GM12878 (cell line): ENCODE measurements at places on chromosomes 1 and 21. TPM values are rescaled to one million over a fixed set of nuclear protein-coding genes. Genes with fewer than 3 reads are reported as not detected.

Gene TRIM67
- total RNA-seq, result not detected in 2 replicates

Gene ALPL
- total RNA-seq, result 0.24 and 0.49 TPM in 2 replicates

Gene THEM5
- total RNA-seq, result not detected in 2 replicates

Gene CACHD1
- 0.03 and 0.05 TPM in 2 replicates for total RNA-seq

Gene RAB3B
- total RNA-seq, result 0.21 and 0.28 TPM in 2 replicates

Gene FAM177B
- not detected in 2 replicates for total RNA-seq

Gene RYR2
- 0.03 TPM in 1 of 2 replicates, not detected in the other for total RNA-seq

Gene RGL1
- total RNA-seq, result 18.6 and 20.6 TPM in 2 replicates

GRCh38 chr1:151843398-151843797, 3.8 kb upstream of the C2CD4D start:
- DNase-seq, result no peak

DNA sequence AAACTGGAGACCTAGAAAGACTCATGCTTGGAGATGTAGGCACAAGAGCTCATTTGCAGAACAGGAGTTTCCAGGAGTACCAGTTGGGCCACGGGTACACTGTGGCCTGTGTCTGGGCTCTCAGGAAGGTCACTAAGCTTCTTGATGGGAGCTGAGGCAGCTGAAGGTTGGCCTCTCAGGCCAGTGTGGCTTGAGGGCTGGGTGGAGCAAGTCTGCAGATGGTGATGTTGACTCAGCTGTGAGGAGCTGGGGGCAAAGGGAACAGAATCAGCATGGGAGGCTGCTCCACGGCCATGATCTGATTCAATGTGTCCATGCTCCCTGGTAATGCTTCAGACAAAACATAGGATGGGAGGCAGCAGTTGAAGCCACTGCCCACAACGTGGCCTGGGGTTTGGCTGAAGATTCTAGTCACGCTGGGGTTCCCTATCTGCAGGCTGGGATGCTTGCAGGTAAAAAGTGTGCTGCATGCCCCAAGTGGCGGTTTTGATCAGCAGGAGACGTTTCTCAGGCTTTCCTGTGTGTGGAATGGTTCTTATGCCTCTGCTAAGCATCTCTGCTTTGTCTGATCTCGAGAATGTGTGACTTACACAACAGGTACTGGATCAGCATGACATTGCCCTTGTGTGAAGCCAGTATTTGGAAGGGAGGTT, 15.4 kb upstream of the TENT5C start:
- DNase-seq, result no peak

DNA sequence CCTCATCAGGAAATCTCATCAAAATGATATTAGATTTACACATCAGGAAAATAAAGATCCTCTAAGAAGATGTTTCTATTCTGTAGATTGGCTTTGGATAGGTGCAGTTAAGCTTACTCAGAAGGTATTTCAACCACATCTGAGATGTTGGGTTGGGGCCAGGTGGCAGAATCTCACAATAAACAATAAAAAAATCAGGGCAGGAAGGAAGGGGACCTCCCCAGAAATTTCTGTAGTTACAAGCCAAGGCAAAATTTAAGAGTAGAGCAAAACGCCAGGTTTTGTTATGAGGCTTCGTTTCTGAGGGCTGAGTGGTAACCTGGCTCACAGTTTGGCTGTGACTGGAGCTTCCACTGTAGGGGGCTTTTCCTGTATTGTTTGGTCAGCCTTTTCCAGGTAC, 84.8 kb downstream of the HUNK start:
- no peak for DNase-seq

- no peak for DNase-seq
These were observed 65.8 kb downstream of the LMO4 start for GRCh38 chr1:87394513-87394912.

GRCh38 chr1:14538335-14538734, 60.1 kb upstream of the KAZN start:
- DNase-seq, result no peak

- no peak for DNase-seq
These were observed 76.1 kb upstream of the HOOK1 start for GRCh38 chr1:59738591-59739015.

DNA sequence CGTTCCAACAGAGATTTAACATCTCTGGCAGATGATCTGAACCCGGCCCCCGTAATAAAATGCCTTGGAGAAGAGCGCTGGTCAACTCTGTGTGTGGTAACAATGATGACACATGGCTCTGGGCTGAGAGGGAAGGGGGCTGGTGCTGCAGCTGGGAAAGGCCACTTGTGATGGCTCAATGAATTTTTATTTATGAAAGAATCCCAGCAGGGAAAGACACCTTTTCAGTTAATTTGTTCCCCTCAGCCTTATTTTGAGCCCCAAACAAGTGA, 59.4 kb downstream of the SYT6 start:
- no peak for DNase-seq

DNA sequence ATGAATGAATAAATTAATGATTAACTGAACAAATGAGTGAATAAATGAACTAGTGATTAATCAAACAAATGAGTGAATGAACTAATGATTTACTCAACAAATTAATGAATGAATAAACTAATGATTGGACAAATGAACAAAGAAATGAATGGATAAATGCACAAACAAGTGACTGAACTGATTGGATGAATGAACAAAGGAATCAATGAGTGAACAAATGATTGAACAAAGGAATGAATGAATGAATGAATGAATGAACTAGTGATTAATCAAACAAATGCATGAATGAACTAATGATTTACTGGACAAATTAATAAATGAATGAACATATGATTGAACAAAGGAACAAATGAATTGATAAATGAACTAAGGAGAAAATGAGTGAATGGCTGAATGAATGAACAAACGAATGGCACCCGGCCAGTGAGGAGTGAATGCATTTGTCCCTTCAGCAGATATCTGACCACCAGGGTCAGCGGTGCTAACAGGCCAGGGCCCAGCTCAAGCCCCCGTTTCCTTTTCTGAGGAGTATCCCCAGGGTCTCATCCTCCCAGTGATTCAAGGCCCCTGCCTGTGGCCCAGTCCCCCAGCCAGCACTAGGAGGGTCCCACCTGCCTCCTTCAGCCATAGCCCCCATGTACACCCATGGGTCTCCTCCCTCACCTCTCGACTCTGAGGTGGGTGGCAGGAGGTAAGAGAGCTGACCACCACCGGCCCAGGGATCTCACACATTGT, 49.9 kb downstream of the WNT9A start:
- no peak for DNase-seq

- DNase-seq, result no peak
These were observed 96.3 kb downstream of the ARHGEF10L start for GRCh38 chr1:17635811-17636210.

DNA sequence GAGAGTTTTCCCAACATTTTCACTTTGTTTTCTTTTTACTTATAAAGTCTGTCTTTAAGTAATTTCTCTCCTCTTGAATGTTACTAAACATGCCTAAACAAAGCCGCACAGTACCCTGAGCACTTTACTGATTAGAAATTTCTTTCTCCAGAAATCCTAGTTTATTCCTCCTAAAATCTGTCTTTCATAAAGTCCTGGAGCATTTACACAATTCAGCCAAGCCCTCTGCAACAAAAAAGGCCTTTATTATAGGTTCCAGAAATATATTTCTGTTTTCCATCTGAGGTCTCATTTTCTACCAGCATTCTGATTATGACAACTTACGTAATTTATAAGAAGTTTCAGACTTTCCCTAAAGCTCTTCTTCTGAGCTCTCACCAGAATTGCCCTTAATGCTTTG, 549.5 kb upstream of the OLFM3 start:
- no peak for DNase-seq

GRCh38 chr1:221756830-221757551, 15.1 kb upstream of the DUSP10 start:
- DNase-seq, result peak; percentile 66

DNA sequence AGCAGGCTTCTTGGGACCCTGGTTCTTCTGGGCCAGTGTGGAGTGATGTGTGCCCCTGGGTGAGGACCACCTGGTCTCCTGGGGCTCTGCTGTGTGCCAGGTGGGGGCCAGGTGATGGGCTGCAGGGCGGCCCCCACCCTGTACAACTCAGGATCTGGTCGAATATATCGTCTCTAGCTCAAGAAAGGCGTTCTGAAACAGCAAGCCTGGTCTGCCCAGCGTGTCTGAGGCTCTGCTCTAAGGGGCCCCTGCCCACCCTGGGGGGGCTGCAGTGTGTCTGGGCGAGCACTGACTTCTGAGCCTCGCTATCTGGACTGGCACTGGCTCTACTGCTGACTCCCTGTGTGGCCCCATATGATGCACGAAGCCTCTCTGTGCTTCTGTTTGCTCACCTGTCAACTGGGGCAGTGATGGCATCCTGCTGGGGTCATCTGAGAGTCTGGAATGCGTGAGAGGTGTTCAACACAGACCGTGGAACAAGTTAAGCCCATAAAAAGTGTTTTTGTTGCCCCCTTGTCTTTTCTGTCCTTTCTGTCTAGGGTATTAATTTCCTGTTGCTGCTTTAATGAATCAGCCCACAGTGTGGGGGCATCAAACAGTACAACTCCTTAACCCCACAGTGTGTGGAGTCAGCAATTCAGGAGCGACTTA, 56.0 kb upstream of the TRAPPC10 start:
- DNase-seq, result no peak

DNA sequence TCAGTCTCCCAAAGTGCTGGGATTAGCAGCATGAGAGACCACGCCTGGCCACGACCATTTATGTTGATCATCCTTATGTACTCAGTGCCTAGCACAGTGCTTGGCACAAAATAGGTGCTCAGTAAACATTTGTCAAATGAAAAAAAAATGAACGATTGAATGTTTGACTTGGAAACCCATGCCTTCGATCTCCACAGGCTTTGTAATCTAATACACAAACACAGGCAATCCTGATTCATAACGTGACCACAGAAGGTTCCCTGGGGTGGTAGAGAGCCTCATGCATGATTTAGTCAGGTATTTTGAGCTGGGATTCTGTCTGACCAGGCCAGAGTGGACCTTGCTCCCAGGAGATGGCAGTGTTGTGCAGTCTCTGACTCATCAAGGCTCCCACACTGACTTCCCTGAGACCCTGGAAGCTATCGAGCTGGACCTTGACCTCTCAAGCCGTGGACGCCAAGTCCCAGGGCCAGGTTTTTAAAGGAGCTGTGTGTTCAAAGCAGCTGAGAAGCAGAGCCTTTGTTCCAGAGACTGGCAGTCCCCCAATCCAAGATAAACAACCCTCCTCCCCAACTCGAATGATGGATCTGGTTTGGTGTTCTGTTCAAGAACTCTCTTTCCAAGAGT, 81.1 kb downstream of the PGM1 start:
- no peak for DNase-seq

- DNase-seq, result no peak
These were observed 19.9 kb downstream of the KCNQ4 start for GRCh38 chr1:40803447-40803846.

- DNase-seq, result no peak
These were observed 64.7 kb downstream of the SNRPE start for GRCh38 chr1:203926025-203926540.

- no peak for DNase-seq
These were observed 108.5 kb downstream of the CACHD1 start for GRCh38 chr1:64578270-64578973.

DNA sequence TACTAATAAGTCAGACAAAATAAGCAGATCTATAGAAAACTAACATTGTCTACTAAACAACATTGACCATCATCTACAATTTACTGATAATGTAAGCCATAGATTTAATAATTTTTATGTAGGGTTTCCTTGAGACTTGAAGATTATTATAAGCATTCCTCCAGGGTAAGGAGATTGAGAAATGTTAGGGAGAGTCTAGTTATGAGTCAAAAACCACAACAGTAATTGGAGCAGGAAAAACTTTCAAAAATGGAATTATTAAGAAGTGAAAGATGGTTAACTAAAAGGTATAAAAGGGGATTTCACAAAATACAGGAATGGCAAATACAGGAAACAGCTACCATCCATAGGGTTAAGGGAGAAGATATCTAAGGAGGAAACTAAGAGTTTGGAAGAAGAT, 12.4 kb upstream of the UHMK1 start:
- no peak for DNase-seq

- no peak for DNase-seq
These were observed 148.5 kb downstream of the TENT5C start for GRCh38 chr1:117754061-117754969.

GRCh38 chr1:204493145-204493983, 1.2 kb downstream of the PIK3C2B start:
- no peak for DNase-seq

DNA sequence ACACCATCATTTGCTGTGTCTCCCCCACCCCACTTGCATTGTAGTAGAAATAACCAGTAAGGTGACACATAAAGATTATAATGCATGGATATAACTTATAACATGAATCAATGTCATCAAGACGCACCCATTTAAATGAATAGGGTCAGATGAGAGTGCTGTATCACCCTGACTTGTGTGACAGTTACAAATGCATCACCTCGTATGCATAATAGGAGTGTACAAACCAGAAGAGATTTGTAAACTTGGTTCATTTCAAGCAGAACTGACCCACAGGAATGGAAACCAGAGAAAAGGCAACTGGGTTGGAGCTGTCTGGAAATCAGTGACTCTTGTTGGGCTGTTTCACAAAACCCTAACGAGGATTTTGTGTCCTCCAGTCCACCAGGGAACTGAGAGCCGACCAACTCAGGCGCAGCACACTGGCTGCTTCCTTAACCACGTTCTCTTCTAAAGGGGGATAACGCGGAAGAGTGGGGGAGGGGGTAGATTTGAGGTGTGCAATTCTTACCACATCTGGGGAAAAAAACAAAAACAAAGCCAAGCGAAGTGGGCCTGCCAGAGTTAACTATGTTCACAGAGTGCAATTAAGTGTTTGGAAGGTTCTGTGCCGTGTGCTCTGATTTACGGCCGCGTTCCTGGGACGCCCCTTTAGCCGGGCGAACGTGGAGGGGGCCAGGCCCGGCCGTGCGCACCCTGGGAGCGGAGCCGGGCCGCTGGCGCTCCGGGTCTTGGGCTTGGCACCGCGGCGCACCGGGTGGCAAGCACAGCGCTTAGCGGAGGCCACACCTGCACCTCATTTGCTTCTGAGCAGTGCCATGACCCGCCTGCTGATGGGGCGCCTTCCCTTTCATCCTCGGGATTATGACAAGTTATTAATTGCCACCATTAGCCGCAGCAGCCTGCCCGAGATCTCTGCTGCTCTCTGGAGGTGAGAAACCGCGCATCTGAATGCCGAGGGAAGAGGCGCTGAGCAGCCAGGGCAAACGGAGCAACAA, 248.8 kb upstream of the FOXD3 start:
- no peak for DNase-seq

DNA sequence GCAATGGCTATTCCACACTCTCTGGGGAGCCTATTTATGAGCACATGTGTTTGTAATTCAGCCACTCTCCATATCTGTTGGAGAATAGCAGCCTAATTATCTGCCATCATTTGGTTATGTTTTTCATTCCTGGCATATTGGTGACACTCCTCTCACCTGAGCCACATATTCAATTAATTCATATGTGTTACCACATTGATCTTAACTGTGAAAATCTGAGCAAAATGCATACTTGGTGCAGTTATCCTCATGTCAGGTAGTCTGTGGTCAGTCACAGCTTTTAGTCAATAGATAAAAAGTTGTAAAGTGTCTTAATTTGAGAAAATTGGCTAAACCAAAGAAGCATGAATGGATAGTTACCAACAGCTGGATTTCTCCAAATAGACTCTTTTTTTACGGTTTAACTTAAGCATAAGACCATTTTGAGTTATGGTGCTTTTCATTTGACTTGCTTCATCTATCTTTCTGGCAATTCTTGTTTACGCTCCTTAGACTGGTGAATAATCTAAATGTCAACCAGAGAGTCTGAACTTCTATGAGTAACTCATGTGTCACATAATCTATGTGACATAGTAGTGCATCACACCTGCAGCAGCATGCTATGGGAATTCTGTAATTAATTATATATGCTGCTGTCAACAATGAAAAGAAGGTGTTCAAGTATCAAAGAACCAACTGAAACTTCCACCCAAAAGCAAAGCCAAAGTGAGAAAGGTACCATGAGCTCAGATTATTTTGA, 187.7 kb upstream of the SGIP1 start:
- no peak for DNase-seq
